ENCODE measurements at places on chromosomes 3 and 15.

DNA sequence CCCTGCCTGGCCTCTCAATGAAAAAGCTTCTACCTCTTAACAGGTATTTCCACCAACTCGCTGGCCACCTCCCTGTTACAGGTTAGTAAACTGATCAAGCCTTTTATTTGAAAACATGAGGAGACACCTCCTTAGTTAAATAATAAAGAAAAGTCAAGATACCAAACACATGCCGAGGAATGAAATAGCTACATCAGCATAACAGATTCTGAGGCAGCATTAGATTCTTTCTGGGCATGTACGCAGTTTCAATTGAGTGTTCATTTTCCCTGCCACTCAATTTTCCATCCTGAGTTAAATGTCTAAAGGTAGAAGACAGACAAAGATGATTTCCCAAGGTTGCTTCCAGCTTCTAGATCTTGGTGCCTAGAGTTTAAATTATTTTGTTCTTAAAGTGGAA, 250.5 kb upstream of the LRTM1 start:
- no peak for DNase-seq

- DNase-seq, result no peak
These were observed 337.3 kb upstream of the TBC1D5 start for GRCh38 chr3:18079739-18080138.

DNA sequence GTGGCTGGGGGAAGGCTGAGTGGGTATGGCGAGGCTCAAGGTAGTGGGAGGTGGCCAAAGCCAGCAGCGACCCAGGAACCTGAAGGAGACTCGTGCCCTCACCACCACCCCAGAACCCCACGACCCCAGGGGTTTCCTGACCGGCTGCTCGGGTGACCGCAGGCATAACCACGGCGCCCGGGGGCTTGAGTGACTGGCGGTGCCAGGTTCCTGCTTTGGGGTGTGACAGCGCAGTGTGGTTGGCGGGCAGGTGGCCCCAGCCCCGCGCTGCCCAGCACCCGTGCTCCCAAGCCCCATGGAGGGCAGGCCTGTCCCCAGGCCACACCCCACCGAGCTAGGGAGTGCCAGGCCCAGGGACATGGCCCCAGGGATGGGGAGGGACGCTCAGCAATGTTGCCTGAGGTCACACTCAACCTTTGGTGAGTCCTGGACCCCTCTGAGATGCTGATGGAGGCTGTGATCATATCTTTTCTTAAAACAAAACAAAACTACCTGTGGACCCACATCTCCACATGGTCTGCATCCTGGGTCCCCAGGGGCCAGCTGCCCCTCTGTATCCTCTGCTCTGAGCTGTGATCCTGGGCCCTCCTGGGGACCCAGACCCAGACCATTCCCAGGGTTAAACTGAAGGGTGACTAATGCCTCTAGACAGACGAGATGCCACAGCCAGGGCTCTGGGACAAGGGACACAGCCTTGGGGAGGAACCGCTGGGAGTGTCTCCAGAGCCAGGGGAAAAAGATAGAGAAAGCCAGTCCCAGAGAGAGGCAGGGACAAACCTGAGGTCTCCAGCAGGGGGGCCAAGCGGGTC, 13.0 kb downstream of the DNAJB8 start:
- no peak for DNase-seq

GRCh38 chr3:45870099-45870498, 16.2 kb upstream of the CCR9 start:
- no peak for DNase-seq

DNA sequence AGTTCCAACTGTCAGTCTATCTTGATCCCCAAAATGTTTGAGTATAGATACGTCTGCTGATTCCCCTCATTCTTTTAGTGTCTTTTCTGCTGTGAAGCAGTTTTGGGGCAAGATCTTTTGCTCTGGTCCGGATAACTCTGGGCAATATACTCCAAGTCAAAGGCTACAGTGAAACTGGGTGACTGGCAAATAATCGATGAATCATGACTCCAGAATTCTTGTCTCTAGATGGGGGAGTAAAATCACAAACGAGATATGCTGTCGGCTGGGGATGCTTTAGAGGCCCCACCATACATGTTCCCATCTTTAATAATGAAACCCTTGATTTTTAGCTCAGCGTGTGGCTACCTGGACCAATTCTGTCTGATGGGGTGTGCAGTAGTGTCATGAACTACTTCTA, 76.5 kb downstream of the KLF13 start:
- DNase-seq, result no peak

- DNase-seq, result no peak
These were observed 63.4 kb downstream of the RGMA start for GRCh38 chr15:93025625-93025982.

DNA sequence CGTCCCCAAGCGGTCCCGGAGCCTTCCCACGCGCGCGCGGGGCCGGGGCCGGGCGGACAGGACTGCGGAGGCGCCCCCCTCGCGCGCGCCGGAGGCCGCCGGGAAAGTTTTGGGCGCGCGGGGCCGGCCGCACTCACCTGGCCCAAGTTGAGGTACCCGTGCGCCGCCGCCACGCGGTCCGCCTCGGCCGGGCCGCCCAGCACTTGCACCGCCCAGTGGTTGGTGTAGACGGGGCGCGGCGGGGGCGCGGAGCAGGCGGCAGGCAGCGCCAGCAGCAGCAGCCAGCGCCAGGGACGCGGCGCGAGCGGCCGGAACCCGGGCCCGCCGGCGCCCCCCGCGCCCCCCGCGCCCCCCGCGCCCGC, 289 bp downstream of the PCSK6 start:
- DNase-seq, result peak; percentile 61

DNA sequence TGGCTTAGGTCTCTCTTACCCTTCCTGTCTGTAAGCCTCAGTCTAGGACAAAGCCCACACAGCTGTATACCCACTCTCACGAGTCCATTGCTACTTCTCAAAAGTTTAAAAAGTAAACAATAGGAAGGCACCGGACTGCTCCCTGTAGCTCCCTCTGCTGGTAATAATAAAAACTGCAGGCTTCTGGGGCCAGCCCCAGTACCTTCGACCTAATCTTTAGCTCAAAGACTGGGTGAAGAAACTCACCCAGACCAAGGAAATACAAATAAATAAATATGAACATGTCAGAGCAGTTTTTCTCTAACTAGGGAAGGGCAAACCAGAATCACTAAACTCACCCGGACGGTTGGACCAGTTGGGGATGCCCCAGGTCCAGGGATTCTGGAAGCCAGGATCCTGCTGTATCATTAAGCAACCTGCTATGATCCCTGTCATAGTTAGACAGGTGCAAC, 5.0 kb downstream of the FAM219B start:
- DNase-seq, result peak; percentile 72

- peak; percentile 58 for DNase-seq
These were observed at the start of gene PCSK6 for GRCh38 chr15:101489599-101490407. TSS of gene PCSK6 (minus strand) at chr15:101489707. CDS start at chr15:101489670, 37 bp downstream.

- no peak for DNase-seq
These were observed 181.9 kb upstream of the UBE2E1 start for GRCh38 chr3:23623844-23624243.

GRCh38 chr15:93913310-93913709, 318.1 kb upstream of the MCTP2 start:
- no peak for DNase-seq

DNA sequence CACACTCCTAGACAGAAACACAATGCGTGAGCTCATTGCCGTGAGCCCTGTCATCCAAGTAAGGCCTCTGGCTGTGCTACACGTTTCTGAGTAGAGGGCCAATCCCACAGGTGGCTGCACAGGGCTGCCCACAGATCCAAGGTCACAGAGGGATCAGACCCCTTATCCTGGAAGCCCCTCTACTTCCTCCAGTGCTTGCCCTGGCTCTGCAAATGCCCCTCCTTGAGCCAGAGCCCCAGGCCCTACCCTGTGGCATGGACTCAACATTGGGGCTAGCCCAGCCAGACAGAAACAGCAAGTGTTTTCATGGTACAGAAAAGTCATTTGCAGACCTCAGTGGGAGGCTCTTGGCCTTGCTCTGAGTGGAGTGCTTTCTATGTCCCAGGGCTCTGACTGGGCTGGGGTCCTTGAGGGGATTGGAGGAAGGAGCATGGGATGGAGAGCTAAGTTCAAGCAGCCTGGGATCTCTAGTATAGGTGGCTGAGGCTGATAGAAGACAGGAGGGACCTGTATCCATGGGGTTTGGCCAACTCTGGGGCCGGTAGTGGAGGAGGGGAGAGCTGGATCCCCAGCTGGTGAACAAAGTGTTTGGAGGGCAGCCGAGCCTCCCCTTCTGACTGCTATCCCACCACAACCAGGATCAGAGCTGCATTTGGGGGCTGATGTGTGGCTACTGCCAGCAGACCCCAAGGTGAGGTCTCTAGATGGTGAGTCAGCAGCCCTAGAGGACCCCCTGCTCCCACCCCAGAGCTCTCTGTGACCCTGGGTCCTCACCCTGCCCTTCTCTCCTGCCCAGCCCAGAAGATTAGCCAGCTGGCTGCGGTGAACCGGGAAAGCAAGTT, 38.7 kb downstream of the GOLGA6A start:
- no peak for DNase-seq

- no peak for DNase-seq
These were observed 18.3 kb downstream of the MAP2K1 start for GRCh38 chr15:66405007-66405406.

GRCh38 chr15:90188914-90189748, 12.0 kb upstream of the SEMA4B start:
- DNase-seq, result no peak

GRCh38 chr3:90040554-90040953, 933.1 kb downstream of the EPHA3 start:
- no peak for DNase-seq

- DNase-seq, result no peak
These were observed 22.5 kb downstream of the DMXL2 start for GRCh38 chr15:51600114-51600513.

DNA sequence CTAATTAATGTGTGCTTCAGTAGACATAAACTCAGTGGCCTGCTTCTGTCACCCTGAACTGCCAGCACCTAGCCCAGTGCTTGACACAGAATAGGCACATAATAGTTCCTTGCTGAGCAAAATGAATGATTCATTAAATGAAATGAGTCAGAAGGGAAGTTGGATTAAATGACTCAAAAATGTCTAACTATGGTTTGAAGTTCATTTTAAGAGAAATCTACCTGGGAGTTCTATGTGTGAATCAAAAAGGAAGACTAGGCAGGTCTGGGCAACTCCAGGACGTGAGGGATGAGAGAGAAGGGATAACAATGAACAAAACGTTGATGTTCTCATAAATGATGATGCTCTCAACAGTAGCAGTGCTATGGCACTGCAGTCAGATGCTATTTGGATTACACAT, 175.0 kb downstream of the CFAP20DC start:
- DNase-seq, result no peak

GRCh38 chr3:171984883-171985282, 54.5 kb upstream of the FNDC3B start:
- no peak for DNase-seq

- no peak for DNase-seq
These were observed 454.7 kb downstream of the SQOR start for GRCh38 chr15:46089467-46089935.

DNA sequence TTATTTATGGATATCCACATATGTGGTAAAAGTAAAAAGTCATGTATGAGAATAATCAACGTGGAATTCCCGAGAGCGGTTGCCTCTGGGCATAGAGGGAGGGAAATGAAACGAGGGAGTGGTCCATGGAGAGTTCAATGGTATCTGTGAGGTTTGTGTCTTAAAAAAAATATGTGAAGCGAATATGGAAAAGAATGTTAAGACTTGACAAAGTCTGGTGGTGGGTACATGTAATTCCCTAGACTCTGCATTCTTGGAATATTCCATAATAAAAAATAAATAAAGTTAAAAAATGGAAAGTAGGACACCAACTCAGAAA, 28.4 kb downstream of the FAM43A start:
- no peak for DNase-seq

GRCh38 chr3:140470962-140471361, 206.9 kb upstream of the TRIM42 start:
- peak; percentile 93 for DNase-seq

GRCh38 chr3:171874251-171874681, 31.1 kb downstream of the TMEM212 start:
- DNase-seq, result no peak

GRCh38 chr3:195102609-195103467, 168.1 kb downstream of the XXYLT1 start:
- no peak for DNase-seq

GRCh38 chr15:45351227-45351626, 27.1 kb downstream of the GATM start:
- no peak for DNase-seq

DNA sequence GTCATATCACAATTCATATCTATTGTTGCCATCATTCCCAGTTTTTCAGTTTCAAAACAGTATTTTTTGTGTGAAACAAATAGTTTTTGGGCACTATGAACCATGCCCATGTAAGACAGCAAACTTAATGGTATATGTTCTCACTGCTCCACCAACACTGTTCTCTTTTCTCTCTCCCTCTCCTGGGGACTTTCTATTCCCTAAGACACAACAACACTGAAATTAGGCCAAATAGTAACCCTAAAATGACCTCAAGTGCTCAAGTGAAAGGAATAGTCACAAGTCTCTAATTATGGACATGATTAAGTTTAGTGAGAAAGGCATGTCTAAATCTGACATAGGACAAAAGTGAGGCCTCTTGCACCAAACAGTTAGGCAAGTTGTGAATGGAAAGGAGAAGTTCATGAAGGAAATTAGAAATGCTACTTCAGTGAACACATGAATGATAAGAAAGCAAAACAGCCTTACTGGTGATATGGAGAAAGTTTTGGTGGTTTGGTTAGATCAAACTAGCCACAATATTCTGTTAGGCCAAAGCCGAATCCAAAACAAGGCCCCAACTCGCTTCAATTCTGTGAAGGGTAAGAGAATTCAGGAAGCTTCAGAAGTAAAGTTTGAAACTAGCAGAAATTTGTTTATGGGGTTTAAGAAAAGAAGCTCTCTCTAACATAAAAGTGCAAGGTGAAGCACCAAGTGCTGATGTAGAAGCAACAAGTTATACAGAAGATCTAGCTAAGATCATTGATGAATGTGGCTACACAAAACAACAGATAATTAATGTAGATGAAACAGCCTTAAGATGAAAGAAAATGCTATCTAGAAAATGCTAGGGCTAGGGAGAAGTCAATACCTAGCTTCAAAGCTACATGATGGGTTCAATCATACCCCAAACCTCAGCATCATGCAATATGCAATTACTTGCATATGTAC, 104.2 kb downstream of the CBLB start:
- no peak for DNase-seq

DNA sequence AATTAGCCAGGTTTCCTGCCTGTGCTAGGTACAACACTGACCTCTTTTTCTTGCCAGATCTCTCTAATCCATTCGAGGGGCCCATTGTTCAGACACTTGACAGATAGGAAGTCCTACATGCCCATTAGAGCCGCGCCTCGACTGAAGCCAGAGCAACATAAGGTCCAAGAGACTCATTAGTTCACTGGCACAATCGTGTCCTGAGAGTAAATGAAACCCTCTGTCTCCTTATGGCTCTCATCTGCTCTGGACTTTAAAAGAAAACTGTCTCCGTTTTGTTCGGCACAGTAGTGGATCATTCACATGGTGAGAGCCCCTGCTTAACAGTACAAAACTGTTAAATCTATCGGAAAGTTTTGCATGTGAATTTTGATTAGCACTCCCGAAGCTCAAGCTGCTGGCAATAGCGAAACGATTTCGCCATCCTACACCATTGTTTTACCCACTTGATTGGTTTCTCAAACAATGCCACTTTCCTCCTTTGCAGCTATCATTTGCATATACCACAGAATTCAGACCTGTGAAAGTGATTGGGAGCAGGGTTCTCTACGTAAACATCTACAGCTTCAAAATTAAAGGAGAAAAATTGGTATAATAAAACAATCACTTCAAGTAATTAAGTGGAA, 19.0 kb upstream of the C15orf61 start:
- DNase-seq, result peak; percentile 52

- no peak for DNase-seq
These were observed at the start of gene ZBTB11 for GRCh38 chr3:101676765-101677435. TSS of gene ZBTB11 (minus strand) at chr3:101677132. CDS start at chr3:101676914, 218 bp downstream.

GRCh38 chr15:35973029-35973428, 427.1 kb upstream of the DPH6 start:
- no peak for DNase-seq
